ENCODE measurements at places on chromosomes 11 and 22. TPM values are rescaled to one million over a fixed set of nuclear protein-coding genes. Genes with fewer than 3 reads are reported as not detected.

GRCh38 chr22:44671742-44672141 lies 30.3 kb upstream of the PRR5 start:
- peaks cover 11% of the 10 kb centered on the region for H3K4me1 ChIP-seq
- H3K36me3 ChIP-seq = no peaks in the 10 kb centered on the region
- H3K4me3 ChIP-seq = no peak overlapping the region
- peak; percentile 83 for DNase-seq

DNA sequence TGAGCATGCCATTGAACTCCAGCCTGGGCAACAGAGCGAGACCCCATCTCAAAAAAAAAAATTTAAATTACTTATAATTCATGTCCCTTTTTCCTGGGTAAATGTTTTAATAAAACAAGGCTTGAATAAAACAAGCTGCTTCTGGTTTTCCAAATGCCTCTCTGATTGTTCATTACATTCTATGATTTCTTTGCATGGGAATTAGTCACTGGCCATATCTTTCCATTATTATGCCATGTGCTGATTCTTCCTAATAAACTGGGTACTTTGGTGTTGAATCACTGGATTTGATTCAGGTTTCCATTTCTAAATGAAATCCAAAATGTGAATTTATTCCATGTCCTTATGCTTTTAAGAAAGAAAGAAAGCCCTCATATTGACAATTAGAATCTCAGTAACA lies 42.6 kb downstream of the ZNF215 start:
- H3K4me1 ChIP-seq = no peaks in the 10 kb centered on the region
- no peaks in the 10 kb centered on the region for H3K36me3 ChIP-seq
- no peak overlapping the region for H3K27ac ChIP-seq
- no peak for DNase-seq
- no peak overlapping the region for H3K4me3 ChIP-seq

- no peak overlapping the region for H3K4me3 ChIP-seq
- no peaks in the 10 kb centered on the region for H3K36me3 ChIP-seq
- DNase-seq = no peak
Measured at GRCh38 chr11:75269367-75269660, 28.7 kb downstream of the TPBGL start.

GRCh38 chr11:115896084-115896483 lies 391.9 kb upstream of the CADM1 start:
- H3K27ac ChIP-seq = no peak overlapping the region
- H3K4me3 ChIP-seq = no peak overlapping the region
- no peak for DNase-seq
- no peaks in the 10 kb centered on the region for H3K4me1 ChIP-seq
- no peaks in the 10 kb centered on the region for H3K36me3 ChIP-seq

DNA sequence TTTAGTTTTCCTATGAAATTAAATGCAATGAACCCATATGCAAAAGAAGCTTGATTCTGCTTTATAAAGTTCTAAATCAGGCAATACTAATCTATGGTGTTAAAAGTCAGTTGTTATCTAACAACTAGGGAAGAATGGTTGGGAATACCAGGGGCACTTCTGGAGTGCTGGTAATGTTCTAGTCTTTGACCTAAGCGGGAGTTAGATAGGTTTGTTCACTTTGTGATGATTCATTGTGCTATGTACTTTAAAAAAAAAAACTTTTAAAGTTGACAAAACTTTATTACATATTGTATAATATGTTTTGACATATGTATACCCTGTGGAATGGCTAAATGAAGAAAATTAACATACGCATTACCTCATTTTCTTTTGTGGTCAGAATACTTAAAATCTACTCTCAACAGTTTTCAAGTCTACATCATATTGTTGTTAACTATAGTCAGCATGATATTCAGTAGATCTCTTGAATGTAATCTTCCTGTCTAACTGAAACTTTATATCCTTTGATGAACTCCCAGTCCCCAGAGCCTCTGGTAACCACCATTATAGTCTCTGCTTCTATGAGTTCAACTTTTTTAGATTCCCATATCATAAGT lies 39.2 kb downstream of the BIRC2 start:
- H3K36me3 ChIP-seq = no peaks in the 10 kb centered on the region
- H3K27me3 ChIP-seq = no peaks in the 10 kb centered on the region
- no peak overlapping the region for H3K4me3 ChIP-seq
- H3K4me1 ChIP-seq = peaks cover 27% of the 10 kb centered on the region
- DNase-seq = no peak

GRCh38 chr11:58830673-58831301 lies 13.7 kb downstream of the GLYATL2 start:
- H3K4me1 ChIP-seq = no peaks in the 10 kb centered on the region
- H3K36me3 ChIP-seq = no peaks in the 10 kb centered on the region
- DNase-seq = no peak
- H3K27ac ChIP-seq = no peak overlapping the region
- no peak overlapping the region for H3K4me3 ChIP-seq
- no peaks in the 10 kb centered on the region for H3K27me3 ChIP-seq

DNA sequence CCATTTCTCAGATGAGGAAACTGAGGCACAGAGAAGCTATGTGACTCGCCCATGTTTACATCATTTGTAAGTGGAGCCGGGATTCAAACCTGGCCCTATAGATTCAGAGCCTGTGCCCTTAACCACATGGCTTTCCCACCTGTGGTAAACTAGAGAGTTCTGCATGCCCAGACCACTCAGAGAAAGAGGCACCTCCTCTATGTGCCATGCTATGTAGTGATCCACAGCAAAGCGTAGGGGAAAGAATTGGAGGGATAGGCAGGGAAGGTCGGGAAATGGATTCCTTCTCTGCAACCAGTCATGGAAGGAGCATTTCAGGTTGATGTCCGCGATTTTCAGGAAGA lies 15.4 kb upstream of the POU2AF2 start:
- no peak overlapping the region for H3K4me3 ChIP-seq
- no peaks in the 10 kb centered on the region for H3K4me1 ChIP-seq
- DNase-seq = no peak
- no peak overlapping the region for H3K27ac ChIP-seq
- no peaks in the 10 kb centered on the region for H3K36me3 ChIP-seq

DNA sequence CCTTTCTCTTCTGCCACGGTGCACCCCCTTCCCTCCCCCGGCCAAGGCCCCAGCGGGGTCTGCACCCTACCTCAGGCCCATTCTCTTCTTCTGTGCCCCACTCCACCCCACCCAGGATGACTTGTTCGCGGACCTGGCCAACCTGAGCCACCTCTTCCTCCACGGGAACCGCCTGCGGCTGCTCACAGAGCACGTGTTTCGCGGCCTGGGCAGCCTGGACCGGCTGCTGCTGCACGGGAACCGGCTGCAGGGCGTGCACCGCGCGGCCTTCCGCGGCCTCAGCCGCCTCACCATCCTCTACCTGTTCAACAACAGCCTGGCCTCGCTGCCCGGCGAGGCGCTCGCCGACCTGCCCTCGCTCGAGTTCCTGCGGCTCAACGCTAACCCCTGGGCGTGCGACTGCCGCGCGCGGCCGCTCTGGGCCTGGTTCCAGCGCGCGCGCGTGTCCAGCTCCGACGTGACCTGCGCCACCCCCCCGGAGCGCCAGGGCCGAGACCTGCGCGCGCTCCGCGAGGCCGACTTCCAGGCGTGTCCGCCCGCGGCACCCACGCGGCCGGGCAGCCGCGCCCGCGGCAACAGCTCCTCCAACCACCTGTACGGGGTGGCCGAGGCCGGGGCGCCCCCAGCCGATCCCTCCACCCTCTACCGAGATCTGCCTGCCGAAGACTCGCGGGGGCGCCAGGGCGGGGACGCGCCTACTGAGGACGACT lies 15.9 kb downstream of the RTN4RL2 start:
- peaks cover 64% of the 10 kb centered on the region for H3K27me3 ChIP-seq
- H3K4me3 ChIP-seq = no peak overlapping the region
- H3K36me3 ChIP-seq = no peaks in the 10 kb centered on the region
- peak; percentile 60 for DNase-seq
- peaks cover 10% of the 10 kb centered on the region for H3K4me1 ChIP-seq
- H3K27ac ChIP-seq = no peak overlapping the region

- no peak overlapping the region for H3K4me3 ChIP-seq
- no peaks in the 10 kb centered on the region for H3K4me1 ChIP-seq
- H3K27me3 ChIP-seq = no peaks in the 10 kb centered on the region
- H3K27ac ChIP-seq = no peak overlapping the region
Measured at GRCh38 chr11:27116684-27117083, 76.1 kb downstream of the BBOX1 start.

The MPPED1 gene
- 0.97 TPM for total RNA-seq

The SLC35E4 gene
- 1.4 TPM for total RNA-seq

The FAT3 gene
- total RNA-seq = 15.9 TPM

The NDUFC2 gene
- total RNA-seq = 107 TPM

DNA sequence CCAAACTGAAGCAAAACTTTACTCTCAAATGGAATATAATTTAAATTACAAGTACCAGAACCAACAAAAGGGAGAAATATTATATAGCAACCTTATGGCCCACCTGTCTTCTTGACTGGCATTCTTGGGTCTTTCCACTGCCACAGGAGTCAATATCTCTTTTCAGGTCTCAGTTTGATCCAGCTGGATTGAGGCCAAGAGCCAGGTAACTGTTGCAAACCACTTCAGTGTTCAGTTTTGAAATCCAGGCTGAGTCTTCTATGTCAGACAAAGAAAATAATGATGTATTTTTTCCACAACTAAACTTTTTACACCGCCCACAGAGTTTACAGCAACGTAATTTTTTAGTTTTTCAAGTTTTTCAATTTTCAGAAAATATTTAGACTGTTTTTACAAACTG lies 648 bp downstream of the DLG2 start:
- no peaks in the 10 kb centered on the region for H3K36me3 ChIP-seq
- peaks cover 6% of the 10 kb centered on the region for H3K4me1 ChIP-seq

The CABP7 gene
- not detected for total RNA-seq

DNA sequence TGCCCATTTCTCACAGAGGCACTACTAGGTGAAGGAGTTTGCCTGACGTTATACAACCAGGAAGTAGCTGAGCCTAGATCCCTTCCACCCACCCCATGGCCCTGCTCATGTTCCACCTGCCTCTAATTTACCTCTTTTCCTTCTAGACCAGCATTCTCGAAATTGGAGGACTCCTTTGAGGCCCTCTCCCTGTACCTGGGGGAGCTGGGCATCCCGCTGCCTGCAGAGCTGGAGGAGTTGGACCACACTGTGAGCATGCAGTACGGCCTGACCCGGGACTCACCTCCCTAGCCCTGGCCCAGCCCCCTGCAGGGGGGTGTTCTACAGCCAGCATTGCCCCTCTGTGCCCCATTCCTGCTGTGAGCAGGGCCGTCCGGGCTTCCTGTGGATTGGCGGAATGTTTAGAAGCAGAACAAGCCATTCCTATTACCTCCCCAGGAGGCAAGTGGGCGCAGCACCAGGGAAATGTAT lies 14.1 kb downstream of the PIK3IP1 start:
- DNase-seq = no peak
- H3K27me3 ChIP-seq = no peaks in the 10 kb centered on the region
- H3K4me1 ChIP-seq = peaks cover 10% of the 10 kb centered on the region
- no peak overlapping the region for H3K4me3 ChIP-seq

The GGT5 gene
- total RNA-seq = 5.8 TPM

The BEST1 gene
- total RNA-seq = 3.5 TPM

The MRGPRX2 gene
- not detected for total RNA-seq

DNA sequence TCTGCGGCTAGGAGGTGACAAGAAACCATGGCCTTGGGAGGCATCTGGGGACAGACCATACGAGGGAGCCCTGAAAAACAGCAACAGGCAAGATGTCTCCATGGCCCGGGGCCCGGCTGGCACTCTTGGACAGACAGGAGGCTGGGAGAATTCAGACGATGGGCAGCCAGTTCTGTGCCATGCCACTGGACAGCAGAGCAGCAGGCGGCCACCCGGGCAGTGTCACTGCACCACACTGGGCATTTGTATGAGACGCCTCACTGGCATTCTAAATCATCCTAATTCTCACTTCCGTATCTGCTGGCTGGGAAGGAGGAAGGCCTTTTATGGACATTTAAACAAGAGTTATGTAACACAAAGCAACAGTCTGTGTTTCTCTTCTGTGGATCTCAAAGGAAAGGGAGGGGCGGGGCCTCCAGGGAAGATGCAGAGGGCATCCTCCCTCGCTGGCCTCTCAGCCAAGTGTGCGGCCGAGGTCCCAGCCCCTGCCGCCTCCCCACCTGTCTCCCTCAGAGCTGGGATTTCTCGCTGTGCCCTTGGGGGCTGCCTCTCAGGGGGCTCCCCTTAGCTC lies 350.3 kb downstream of the SHANK2 start:
- H3K27ac ChIP-seq = no peak overlapping the region
- no peak for DNase-seq
- no peaks in the 10 kb centered on the region for H3K36me3 ChIP-seq

GRCh38 chr11:72629266-72629665 lies 45.0 kb downstream of the PDE2A start:
- H3K4me1 ChIP-seq = peaks cover 17% of the 10 kb centered on the region
- no peak overlapping the region for H3K27ac ChIP-seq
- H3K4me3 ChIP-seq = no peak overlapping the region
- no peaks in the 10 kb centered on the region for H3K27me3 ChIP-seq
- H3K36me3 ChIP-seq = no peaks in the 10 kb centered on the region

GRCh38 chr11:1839924-1840779 lies 1.4 kb downstream of the TNNI2 start:
- no peak for DNase-seq
- H3K36me3 ChIP-seq = no peaks in the 10 kb centered on the region
- H3K27ac ChIP-seq = no peak overlapping the region
- H3K4me1 ChIP-seq = peaks cover 23% of the 10 kb centered on the region
- no peak overlapping the region for H3K4me3 ChIP-seq

GRCh38 chr11:65471447-65471891 lies 27.4 kb upstream of the MALAT1 start:
- no peaks in the 10 kb centered on the region for H3K27me3 ChIP-seq
- H3K4me3 ChIP-seq = no peak overlapping the region
- peaks cover 28% of the 10 kb centered on the region for H3K4me1 ChIP-seq
- peak; percentile 75 for DNase-seq

- H3K4me1 ChIP-seq = no peaks in the 10 kb centered on the region
- H3K27me3 ChIP-seq = peaks cover 16% of the 10 kb centered on the region
- H3K36me3 ChIP-seq = no peaks in the 10 kb centered on the region
- H3K4me3 ChIP-seq = no peak overlapping the region
- no peak for DNase-seq
- H3K27ac ChIP-seq = no peak overlapping the region
Measured at GRCh38 chr11:126722006-126722736, 278.4 kb downstream of the KIRREL3 start.

DNA sequence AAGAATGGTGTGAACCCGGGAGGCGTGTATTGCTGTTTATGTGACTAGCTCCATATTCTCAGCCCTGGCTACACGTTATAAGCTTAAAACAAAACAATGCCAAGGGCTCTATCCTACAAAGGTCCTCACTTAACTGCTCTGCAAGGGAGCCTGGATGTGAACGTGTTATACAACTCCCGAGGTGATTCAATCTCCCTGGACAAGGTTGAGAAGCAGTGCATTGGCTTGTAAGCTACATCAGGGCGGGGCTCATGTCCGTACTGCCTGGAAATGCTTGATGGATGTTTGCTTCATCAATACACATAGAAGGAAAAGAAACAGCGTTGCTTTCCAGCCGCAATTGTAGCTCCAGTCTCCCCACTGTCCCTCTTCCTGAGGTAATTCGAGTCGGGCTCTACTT lies 256.9 kb upstream of the SYN3 start:
- no peaks in the 10 kb centered on the region for H3K4me1 ChIP-seq
- H3K4me3 ChIP-seq = no peak overlapping the region
- DNase-seq = no peak
- H3K27me3 ChIP-seq = no peaks in the 10 kb centered on the region

The RAB38 gene
- total RNA-seq = 13.8 TPM

The DTX4 gene
- 26.2 TPM for total RNA-seq

The DCHS1 gene
- total RNA-seq = 8.5 TPM

The TMEM191B gene
- 0.40 TPM for total RNA-seq

- peak; percentile 63 for DNase-seq
- no peaks in the 10 kb centered on the region for H3K4me1 ChIP-seq
- no peak overlapping the region for H3K27ac ChIP-seq
- H3K4me3 ChIP-seq = no peak overlapping the region
Measured at GRCh38 chr11:85694385-85694980, 8.5 kb upstream of the CCDC89 start.

GRCh38 chr11:69797737-69798528 lies 21.3 kb downstream of the FGF3 start:
- H3K27me3 ChIP-seq = no peaks in the 10 kb centered on the region
- H3K36me3 ChIP-seq = no peaks in the 10 kb centered on the region
- DNase-seq = no peak
- H3K4me1 ChIP-seq = no peaks in the 10 kb centered on the region
- H3K27ac ChIP-seq = no peak overlapping the region
